ENCODE measurements at places on chromosomes 6 and 20.

- H3K36me3 ChIP-seq, result no peaks in the 10 kb centered on the region
- H3K27ac ChIP-seq, result no peak overlapping the region
- H3K4me3 ChIP-seq, result no peak overlapping the region
- no peak for DNase-seq
These were observed 43.1 kb upstream of the SLC35B3 start for GRCh38 chr6:8478418-8478817.

- no peaks in the 10 kb centered on the region for H3K4me1 ChIP-seq
- no peaks in the 10 kb centered on the region for H3K27me3 ChIP-seq
- no peak overlapping the region for H3K4me3 ChIP-seq
- H3K27ac ChIP-seq, result no peak overlapping the region
- no peak for DNase-seq
- H3K36me3 ChIP-seq, result no peaks in the 10 kb centered on the region
These were observed 106.5 kb downstream of the DCDC2 start for GRCh38 chr6:24251339-24251738.

DNA sequence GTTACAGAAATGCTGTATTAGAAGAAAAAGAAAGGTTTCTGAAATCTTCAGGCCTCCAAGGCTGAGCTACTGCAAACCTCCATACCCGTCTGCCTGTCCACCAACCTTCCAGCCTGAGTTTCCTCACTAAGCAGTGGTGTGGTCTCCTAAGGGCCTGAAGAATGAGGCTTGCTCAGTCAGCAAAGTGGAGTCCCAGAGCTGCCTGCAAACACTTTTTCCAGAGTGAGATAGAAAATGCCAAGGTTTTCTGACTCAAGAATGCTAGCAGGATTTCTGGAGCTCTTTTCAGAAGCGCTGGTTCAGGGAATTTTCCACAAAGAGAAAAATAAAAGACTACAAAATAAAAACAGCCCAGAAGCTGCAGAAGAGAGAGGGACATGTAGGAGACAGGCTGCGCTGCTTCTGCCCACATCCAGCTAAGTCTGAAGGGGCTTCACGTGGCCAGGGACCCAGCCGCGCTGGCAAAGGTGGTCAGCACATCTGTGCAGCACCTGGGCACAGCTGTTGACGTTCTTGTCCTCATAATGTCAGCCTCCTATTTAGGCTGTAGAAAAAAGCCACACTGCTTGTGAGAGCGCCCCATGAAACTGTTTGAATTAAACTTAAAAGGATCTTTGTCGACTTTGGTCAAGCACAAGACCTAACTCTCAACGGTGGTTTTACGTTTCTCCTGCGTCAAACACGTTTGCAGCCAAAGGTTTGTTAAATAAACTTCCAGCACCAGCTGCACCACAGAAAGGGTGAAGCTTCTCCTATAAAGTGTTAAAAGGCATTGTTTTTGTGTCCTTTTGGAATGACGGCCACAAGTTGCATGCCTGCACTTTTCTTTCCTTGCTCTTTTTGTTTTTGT, 209.0 kb downstream of the THBS2 start:
- no peak for DNase-seq
- H3K27ac ChIP-seq, result no peak overlapping the region
- H3K4me3 ChIP-seq, result no peak overlapping the region
- H3K27me3 ChIP-seq, result no peaks in the 10 kb centered on the region
- no peaks in the 10 kb centered on the region for H3K4me1 ChIP-seq
- H3K36me3 ChIP-seq, result no peaks in the 10 kb centered on the region

DNA sequence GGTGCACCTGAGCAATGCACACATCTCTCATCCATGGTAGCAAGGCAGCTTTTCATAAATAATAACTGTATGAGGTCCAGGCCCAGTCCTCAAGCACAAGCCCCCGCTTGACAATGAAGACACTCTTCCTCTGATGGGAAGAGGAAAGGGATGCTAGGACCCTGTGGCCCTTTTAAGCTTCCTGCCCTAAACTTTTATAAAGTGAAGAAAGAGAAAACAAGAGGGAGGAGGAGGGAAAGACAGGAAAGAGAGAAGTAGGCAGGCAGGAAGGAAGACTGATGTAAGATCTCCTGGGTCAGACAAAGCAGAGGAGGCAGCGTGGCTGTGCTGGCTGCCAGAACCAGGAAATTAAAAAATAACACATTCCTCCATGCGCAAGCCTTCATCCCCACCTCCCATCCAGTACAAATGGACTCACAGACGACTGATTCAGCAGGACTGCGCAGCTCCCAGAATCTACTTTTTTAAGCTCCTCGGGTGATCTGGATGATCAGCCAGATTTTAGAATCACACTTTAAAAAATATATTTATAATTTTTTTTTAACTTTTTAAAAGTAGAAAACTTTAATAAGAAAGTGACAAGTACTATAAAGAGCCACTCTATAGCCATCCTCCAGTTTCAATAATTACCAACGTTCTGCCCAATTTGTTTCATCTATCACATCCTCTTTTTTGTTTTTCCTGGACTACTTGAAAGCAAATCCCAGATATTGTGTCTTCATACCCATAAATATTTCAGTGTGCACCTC, 16.5 kb downstream of the TNFAIP3 start:
- peaks cover 24% of the 10 kb centered on the region for H3K36me3 ChIP-seq
- H3K27ac ChIP-seq, result no peak overlapping the region
- no peak for DNase-seq
- no peaks in the 10 kb centered on the region for H3K27me3 ChIP-seq

GRCh38 chr6:118288355-118289124, 259.6 kb upstream of the PLN start:
- H3K36me3 ChIP-seq, result no peaks in the 10 kb centered on the region
- no peak for DNase-seq
- H3K4me1 ChIP-seq, result no peaks in the 10 kb centered on the region
- no peak overlapping the region for H3K4me3 ChIP-seq

DNA sequence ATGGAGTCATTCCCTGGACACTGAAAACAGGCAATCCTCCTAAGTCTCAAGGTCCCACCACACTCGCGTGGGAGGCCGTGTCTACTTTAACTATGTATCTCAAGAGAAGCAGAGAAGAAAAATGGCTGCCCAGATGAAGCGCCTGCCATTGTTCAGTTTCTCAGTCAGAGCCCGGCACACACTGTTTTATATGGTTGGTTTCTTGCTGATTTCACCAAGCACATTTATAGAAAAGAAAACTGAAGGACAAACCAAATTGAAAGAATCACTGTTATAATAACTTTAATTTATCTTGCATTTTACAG, 22.9 kb downstream of the EIF2S2 start:
- no peak overlapping the region for H3K4me3 ChIP-seq
- H3K27ac ChIP-seq, result no peak overlapping the region
- peaks cover 6% of the 10 kb centered on the region for H3K4me1 ChIP-seq
- peaks cover 59% of the 10 kb centered on the region for H3K36me3 ChIP-seq
- no peak for DNase-seq

GRCh38 chr6:127518710-127519468, at the start of gene MTCL3:
TSS of gene MTCL3 (minus strand) at chr6:127519335.
- no peak within 1 kb of the TSS for H3K4me3 ChIP-seq
- no peaks in the 10 kb centered on the region for H3K36me3 ChIP-seq
- peaks cover 9% of the 10 kb centered on the region for H3K27me3 ChIP-seq

DNA sequence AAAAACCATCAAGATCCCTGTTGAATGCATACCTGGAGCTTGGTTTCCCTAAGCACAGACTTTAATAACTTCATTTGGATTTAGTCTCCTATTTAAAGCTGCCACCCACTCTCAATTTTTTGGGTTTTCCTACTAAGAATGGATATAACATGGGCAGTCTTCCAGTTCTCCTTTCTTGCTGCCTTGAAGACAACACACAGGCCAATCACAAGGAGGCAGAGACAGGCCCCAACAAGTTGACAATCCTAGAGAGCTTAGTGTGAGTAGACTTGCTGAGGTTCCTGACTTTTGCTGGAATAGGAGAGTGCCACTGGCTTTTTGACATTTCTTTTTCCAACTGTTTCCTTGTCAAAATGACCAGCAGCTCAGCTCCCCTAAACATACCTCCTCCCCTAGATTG, 112.3 kb upstream of the ESR1 start:
- H3K36me3 ChIP-seq, result no peaks in the 10 kb centered on the region
- no peak overlapping the region for H3K4me3 ChIP-seq
- no peaks in the 10 kb centered on the region for H3K27me3 ChIP-seq
- no peak for DNase-seq

DNA sequence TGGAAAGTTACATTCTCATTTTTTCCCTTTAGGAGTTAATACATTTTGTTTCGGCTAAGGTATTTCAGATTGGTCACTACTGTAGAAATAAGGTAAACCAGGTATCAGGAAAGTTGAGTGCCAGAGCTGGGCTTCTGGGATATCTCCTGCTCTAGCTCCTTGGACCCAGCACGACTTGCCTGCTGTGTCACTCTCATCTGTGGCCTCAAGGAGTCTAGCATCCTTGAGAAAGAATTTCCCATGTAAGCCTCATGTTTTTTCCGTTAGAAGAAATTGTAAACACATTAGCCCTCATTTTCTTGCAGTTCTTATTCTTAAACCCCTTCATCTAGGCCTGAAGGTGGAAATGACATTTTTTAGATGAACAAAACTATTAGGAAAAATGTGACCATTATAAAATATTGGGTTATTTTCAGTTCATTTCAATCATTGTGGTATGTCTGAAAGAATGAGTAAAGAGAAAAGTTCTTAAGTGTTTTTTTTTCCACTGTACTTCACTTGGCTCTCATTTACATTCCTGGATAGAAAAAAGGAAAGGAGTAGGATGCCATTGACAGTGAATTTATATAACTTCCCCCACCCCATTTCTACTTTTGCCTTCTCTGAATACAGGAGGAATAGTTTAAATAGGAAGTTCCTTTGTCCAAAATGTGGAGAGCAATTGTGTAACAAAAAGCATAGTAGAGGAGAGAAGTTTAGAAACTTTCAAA, 46.7 kb downstream of the CD2AP start:
- H3K27ac ChIP-seq, result no peak overlapping the region
- no peaks in the 10 kb centered on the region for H3K36me3 ChIP-seq
- no peak for DNase-seq

DNA sequence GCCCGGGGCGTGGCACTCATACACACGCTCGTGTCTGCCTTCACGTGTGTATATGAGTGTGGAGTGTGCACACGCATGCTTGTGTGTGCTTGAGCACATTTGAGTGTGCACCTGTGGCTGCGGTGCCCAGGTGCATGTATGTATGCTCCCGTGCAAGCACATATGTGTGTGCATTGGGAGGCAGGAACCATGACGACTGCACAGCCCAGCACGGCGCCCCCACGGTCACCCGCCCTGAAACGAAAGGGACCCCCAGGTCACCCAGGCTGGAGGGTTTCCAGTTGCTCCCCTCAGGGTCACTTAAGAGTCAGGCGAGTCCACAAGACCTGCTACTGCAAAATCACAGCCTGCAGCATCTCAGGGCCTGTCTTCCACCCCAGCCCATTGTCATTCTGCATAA, 94.7 kb downstream of the YTHDF1 start:
- H3K36me3 ChIP-seq, result no peaks in the 10 kb centered on the region
- no peak overlapping the region for H3K4me3 ChIP-seq
- peaks cover 95% of the 10 kb centered on the region for H3K27me3 ChIP-seq
- no peak for DNase-seq

GRCh38 chr6:36319436-36319762, 17.3 kb downstream of the BNIP5 start:
- DNase-seq, result no peak
- H3K4me1 ChIP-seq, result peaks cover 2% of the 10 kb centered on the region
- no peak overlapping the region for H3K4me3 ChIP-seq
- no peaks in the 10 kb centered on the region for H3K27me3 ChIP-seq
- no peak overlapping the region for H3K27ac ChIP-seq

DNA sequence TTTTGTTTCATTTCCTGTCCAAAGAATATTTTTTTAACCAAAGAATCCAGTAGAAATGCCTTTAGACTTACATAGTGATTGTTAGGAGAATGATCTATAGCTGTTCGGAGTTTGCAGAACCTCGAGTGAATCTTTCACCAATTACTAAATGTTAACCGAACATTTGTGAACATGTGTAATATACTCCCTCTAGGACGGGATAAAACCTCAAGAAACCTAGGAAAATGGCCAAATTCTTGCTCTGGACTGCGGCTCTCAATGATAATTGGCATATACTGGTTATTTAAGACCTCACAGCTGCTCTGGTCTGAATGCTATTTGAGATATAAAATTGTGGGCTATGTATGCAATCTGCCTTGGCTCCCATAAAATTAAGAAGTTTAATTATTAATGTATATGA, 137.1 kb downstream of the PACRG start:
- no peak overlapping the region for H3K4me3 ChIP-seq
- H3K4me1 ChIP-seq, result no peaks in the 10 kb centered on the region
- H3K36me3 ChIP-seq, result no peaks in the 10 kb centered on the region
- H3K27ac ChIP-seq, result no peak overlapping the region
- no peak for DNase-seq
- H3K27me3 ChIP-seq, result no peaks in the 10 kb centered on the region

- DNase-seq, result no peak
- H3K4me1 ChIP-seq, result no peaks in the 10 kb centered on the region
- no peak overlapping the region for H3K4me3 ChIP-seq
- no peaks in the 10 kb centered on the region for H3K36me3 ChIP-seq
These were observed 38.8 kb upstream of the FOXA2 start for GRCh38 chr20:22623211-22623610.

DNA sequence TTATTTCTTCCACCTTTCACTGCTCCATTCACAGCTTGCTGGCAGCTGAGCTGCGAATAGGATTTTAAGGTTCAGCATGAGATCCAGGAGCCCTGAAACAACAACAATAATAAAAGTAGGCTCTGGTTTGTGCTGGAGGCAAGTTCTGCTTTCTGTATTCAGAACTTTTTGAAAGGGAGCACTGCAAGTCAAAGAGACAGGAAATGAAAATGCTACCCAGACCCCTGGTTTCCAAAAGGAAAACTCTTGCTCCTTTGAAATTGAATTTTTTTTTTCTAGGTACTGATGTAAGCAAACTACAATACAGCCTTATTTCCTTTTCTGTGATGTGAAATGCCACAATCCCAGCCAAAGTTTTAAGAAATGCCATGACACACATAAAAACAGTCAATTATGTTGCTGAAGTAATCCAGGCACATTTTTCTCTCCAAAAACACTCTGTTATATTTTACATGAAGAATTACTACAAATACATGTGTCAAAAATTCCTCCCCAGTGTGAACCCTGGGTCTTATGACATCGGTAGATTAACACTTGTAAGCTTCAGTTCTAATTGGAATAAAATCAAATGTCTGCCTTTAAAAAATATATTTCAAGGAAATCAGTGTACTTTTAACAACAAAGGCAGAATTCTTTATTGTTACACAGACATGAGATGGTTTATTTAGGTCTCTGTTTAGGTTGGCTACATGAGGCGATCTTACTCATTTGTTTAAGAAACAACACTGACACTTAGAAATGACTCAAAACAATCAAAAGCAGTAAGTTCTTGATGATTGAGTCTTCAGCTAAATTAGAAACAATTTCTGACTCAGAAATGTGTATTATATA, 656.7 kb downstream of the EPHA7 start:
- no peaks in the 10 kb centered on the region for H3K4me1 ChIP-seq
- no peak overlapping the region for H3K4me3 ChIP-seq
- H3K27ac ChIP-seq, result no peak overlapping the region
- no peaks in the 10 kb centered on the region for H3K36me3 ChIP-seq
- no peak for DNase-seq

- no peak overlapping the region for H3K27ac ChIP-seq
- H3K36me3 ChIP-seq, result no peaks in the 10 kb centered on the region
- no peak overlapping the region for H3K4me3 ChIP-seq
- H3K27me3 ChIP-seq, result peaks cover 66% of the 10 kb centered on the region
These were observed 4.1 kb upstream of the ABT1 start for GRCh38 chr6:26592649-26593048.
